Activated T-helper 2 cell treated with anti-CD3 and anti-CD28 coated beads, Interferon-gamma antibody, Interleukin-2, Interleukin-4, amounts not matched to agents 10 μg/mL and 5 μg/mL and 100 μg/mL, durations not matched to agents 14 hours and 24 hours and 36 hours (primary cell): ENCODE measurements at places on chromosomes 13 and 19.
A peak's percentile ranks its signal among the peaks of the same experiment; 100 is the strongest.

- no peaks in the 10 kb centered on the region for H3K36me3 ChIP-seq
- no peaks in the 10 kb centered on the region for H3K4me1 ChIP-seq
- no peak for DNase-seq
- no peak overlapping the region for H3K27ac ChIP-seq
- no peak overlapping the region for H3K4me3 ChIP-seq
Observed at GRCh38 chr13:93066187-93066586, 160.4 kb upstream of the GPC6 start.

DNA sequence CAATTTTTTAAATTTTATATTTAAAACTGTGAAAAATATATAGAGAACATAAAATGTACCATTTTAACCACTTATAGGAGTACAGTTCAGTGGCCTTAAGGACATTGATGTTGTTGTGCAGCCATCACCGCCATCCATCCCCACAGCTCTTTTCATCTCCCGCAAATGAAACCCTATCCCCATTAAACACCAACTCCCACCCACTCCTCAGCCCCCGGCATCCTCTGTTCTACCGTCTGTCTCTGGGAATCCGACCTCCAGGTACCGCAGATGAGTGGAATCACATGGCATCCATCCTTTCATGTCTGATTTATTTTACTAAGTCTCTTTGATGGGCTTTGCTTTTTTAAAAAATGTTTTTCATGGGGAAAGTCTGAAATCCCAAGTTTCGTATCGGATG lies 23.8 kb upstream of the SMIM17 start:
- H3K4me1 ChIP-seq, result no peaks in the 10 kb centered on the region
- H3K4me3 ChIP-seq, result no peak overlapping the region
- no peaks in the 10 kb centered on the region for H3K27me3 ChIP-seq
- peaks cover 67% of the 10 kb centered on the region for H3K36me3 ChIP-seq
- no peak for DNase-seq

DNA sequence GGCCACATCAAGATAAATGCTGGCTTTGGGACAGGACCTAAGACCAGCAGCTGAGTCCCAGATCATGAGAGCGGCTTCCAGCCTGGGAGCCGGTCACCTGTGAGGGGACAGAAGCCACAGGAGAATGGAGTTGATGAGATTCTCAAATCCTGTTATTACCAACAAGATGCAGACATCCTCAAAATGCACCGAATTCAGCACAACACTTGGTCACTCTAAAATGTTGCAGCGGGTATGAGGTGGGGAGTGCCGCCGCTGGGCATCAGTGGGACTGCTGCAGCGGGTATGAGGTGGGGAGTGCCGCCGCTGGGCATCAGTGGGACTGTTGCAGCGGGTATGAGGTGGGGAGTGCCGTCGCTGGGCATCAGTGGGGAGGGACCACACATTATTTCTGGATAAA lies 21.2 kb downstream of the RANBP3 start:
- no peak overlapping the region for H3K4me3 ChIP-seq
- H3K4me1 ChIP-seq, result peaks cover 47% of the 10 kb centered on the region
- no peaks in the 10 kb centered on the region for H3K27me3 ChIP-seq
- peaks cover 26% of the 10 kb centered on the region for H3K36me3 ChIP-seq
- H3K27ac ChIP-seq, result no peak overlapping the region
- no peak for DNase-seq

- H3K4me1 ChIP-seq, result no peaks in the 10 kb centered on the region
- H3K36me3 ChIP-seq, result no peaks in the 10 kb centered on the region
- no peak overlapping the region for H3K27ac ChIP-seq
- H3K4me3 ChIP-seq, result no peak overlapping the region
- H3K27me3 ChIP-seq, result peaks cover 13% of the 10 kb centered on the region
Observed at GRCh38 chr19:44809577-44810233, 802 bp downstream of the BCAM start.

DNA sequence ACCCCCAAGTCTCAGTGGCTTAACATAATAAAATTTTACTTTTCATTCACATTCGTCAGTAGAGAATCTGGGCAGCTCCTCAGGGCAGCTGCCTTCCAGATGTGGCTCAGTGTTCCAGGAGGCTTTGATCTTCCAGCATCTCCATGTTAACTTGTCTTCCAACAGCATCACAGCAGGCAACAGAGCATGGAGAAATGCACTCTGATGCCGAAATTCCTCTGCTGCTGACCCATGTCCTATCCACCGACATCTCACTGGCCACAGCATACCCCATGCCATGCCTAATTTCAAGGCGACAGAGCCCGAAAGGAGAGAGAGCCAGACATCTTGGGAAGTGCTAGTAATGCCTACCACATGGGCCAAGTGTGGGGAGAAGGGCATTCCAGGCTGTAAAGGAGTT lies 64.9 kb upstream of the MEDAG start:
- no peak for DNase-seq
- no peak overlapping the region for H3K4me3 ChIP-seq
- H3K36me3 ChIP-seq, result no peaks in the 10 kb centered on the region
- peaks cover 5% of the 10 kb centered on the region for H3K4me1 ChIP-seq
- H3K27ac ChIP-seq, result no peak overlapping the region
- no peaks in the 10 kb centered on the region for H3K27me3 ChIP-seq

GRCh38 chr13:98681049-98681448 lies 71.4 kb downstream of the SLC15A1 start:
- DNase-seq, result no peak
- no peak overlapping the region for H3K4me3 ChIP-seq
- peaks cover 7% of the 10 kb centered on the region for H3K27me3 ChIP-seq
- H3K36me3 ChIP-seq, result no peaks in the 10 kb centered on the region
- H3K27ac ChIP-seq, result no peak overlapping the region

DNA sequence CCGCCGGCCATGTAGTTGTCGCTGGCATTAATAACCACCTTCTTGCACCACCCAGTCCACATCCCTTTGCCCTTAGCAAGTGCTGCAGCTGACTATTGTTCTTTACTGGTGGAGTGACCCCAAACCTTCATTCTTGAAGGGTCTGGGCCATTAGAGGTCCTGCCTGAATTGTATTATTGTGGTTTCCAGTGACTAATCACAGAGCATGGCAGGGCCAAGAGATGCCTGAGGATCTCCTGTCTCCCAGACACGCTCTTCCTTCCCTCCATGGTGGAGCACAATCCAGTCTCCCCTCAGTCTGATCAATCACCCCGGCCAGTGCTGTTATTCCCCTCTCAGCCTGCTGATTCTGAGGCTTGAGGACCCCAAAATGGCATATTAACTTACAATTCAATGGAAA lies 39.0 kb downstream of the C1QTNF9 start:
- H3K36me3 ChIP-seq, result no peaks in the 10 kb centered on the region
- no peak overlapping the region for H3K4me3 ChIP-seq
- no peak for DNase-seq
- no peaks in the 10 kb centered on the region for H3K4me1 ChIP-seq
- peaks cover 12% of the 10 kb centered on the region for H3K27me3 ChIP-seq
- no peak overlapping the region for H3K27ac ChIP-seq

GRCh38 chr13:43303033-43303729 lies 279.8 kb downstream of the DNAJC15 start:
- peaks cover 33% of the 10 kb centered on the region for H3K27me3 ChIP-seq
- H3K36me3 ChIP-seq, result no peaks in the 10 kb centered on the region
- no peaks in the 10 kb centered on the region for H3K4me1 ChIP-seq
- no peak overlapping the region for H3K4me3 ChIP-seq

DNA sequence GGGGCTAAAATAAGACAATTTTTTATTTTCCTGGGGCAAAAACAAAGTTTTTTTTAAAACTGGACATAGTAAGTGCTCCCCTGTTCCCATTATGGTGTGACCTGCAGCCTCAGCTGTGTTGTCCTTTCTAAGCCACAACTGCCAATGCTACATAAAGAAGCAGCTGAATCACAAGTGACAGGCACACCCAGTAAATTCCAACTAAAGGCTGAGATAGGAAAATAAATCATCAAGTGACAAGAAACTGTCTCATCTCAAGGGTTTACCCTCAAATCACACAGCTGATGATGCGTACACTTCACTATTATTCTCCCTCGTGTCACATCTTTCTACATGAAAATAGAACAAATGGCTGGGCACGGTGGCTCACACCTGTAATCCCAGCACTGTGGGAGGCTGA lies 28.7 kb downstream of the STK24 start:
- no peaks in the 10 kb centered on the region for H3K27me3 ChIP-seq
- H3K4me1 ChIP-seq, result peaks cover 58% of the 10 kb centered on the region
- H3K4me3 ChIP-seq, result no peak overlapping the region

- H3K4me3 ChIP-seq, result no peak overlapping the region
- H3K36me3 ChIP-seq, result no peaks in the 10 kb centered on the region
- H3K4me1 ChIP-seq, result peaks cover 8% of the 10 kb centered on the region
Observed at GRCh38 chr13:94175076-94175475, 304.4 kb downstream of the DCT start.

DNA sequence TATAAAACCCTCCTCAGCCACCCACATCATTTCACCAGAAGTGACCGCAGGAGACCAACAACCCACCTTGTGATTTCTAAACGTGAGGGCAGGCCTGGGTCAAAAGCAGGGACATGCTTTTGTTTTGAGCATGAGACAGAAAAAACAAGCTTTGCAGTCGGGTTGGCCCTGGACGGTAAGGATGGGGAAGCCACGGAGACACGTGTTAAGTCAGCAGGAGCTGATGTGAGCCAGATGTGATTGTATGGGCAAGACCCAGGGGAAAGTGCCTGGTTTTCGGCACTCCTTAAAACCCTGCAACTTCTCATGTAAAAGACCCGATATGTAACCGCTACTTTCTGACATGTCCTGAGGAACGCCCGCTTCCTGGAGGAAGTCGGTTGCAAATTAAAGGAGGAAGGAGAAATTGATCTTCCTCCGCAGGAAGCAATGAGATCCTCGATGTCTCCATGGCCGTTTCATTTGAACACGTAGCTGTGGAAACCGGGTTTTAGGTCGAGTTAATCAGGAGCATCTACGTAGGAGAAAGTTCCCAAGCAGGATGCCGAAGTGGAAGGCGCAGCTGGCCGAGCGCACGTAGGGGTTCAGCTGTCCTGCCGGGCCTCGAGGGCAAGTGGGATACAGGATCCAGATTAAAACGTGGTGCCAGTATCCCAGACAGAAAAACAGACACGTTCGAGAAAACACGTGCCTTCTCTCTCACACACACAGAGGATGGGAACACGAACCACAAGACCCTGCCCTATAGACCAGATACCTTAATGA lies 40.5 kb upstream of the POMP start:
- H3K27ac ChIP-seq, result no peak overlapping the region
- H3K36me3 ChIP-seq, result no peaks in the 10 kb centered on the region
- peaks cover 5% of the 10 kb centered on the region for H3K4me1 ChIP-seq
- DNase-seq, result no peak

GRCh38 chr13:84640691-84641090 lies 758.4 kb upstream of the SLITRK1 start:
- no peak overlapping the region for H3K4me3 ChIP-seq
- no peaks in the 10 kb centered on the region for H3K36me3 ChIP-seq
- no peak for DNase-seq
- no peaks in the 10 kb centered on the region for H3K27me3 ChIP-seq

GRCh38 chr19:35337097-35337983 lies 8.4 kb downstream of the CD22 start:
- H3K36me3 ChIP-seq, result no peaks in the 10 kb centered on the region
- no peak for DNase-seq
- H3K4me1 ChIP-seq, result peaks cover 13% of the 10 kb centered on the region
- H3K27me3 ChIP-seq, result peaks cover under 1% of the 10 kb centered on the region
- no peak overlapping the region for H3K4me3 ChIP-seq

GRCh38 chr19:44548736-44549135 lies 19.3 kb upstream of the CEACAM20 start:
- no peaks in the 10 kb centered on the region for H3K27me3 ChIP-seq
- no peak overlapping the region for H3K4me3 ChIP-seq
- no peaks in the 10 kb centered on the region for H3K4me1 ChIP-seq
- H3K36me3 ChIP-seq, result no peaks in the 10 kb centered on the region

- peaks cover 34% of the 10 kb centered on the region for H3K36me3 ChIP-seq
- no peak overlapping the region for H3K27ac ChIP-seq
- DNase-seq, result no peak
- H3K27me3 ChIP-seq, result no peaks in the 10 kb centered on the region
Observed at GRCh38 chr19:3687774-3688706, 12.2 kb downstream of the PIP5K1C start.

DNA sequence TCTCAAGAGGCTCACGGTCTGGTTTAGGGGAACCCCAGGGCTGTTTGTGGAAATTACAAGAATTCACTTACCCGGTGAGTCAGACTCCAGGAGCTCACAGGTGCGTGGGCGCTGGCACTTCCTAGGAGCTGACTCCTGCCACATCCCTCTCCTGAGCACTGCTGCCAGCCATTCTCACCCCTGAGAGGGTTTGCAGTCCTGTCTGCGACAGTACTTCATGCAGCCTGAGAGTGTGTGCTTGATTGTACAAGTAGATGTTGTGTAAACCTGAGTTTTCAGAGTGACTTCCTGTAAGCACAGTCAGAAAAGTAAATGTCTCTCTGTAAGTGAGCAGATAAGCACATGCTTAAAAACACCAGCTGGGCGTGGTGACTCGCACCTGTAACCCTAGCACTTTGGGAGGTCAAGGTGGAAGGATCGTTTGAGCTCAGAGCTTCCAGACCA lies 8.1 kb downstream of the MRPL4 start:
- no peak for DNase-seq
- no peaks in the 10 kb centered on the region for H3K27me3 ChIP-seq
- H3K27ac ChIP-seq, result peak overlapping the region; percentile 92
- peak overlapping the region; percentile 52 for H3K4me3 ChIP-seq

DNA sequence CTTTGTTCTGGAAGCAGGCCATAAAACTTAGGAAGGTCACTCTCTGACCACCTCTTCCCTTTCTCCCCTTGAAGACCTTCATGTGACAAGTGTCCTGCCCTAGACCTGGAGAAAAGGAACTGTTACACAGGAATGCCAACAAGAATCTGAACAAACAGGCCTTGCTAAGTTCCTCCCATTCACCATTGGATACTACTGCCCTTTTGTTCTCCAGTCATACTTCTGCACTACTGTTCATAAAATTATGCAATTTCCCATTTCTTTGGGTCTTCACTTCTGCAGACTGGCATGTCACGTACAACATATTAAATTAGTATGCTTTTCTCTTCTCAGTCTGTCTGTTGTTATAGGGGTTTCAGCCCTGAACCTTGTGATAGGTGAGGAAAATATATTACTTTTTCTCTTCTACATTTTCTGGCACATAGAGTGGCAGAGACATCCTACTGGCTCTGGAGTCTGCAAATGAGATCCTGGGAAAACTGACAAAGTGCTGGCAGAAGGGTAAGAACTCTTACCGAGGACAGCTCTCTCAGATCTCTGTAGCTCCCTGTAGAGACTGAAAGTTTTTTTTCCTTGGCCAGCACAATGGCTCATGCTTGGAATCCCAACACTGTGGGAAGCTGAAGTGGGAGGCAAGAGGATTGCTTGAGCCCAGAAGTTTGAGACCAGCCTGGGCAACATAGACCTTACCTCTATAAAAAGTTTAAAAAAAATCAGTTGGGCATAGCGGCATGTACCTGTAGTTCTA lies 87.6 kb upstream of the SPRY2 start:
- DNase-seq, result no peak
- H3K4me1 ChIP-seq, result no peaks in the 10 kb centered on the region
- no peak overlapping the region for H3K4me3 ChIP-seq
- H3K36me3 ChIP-seq, result no peaks in the 10 kb centered on the region
- no peak overlapping the region for H3K27ac ChIP-seq

- no peak overlapping the region for H3K27ac ChIP-seq
- peaks cover 15% of the 10 kb centered on the region for H3K36me3 ChIP-seq
- H3K4me1 ChIP-seq, result peaks cover 40% of the 10 kb centered on the region
- no peak for DNase-seq
- H3K4me3 ChIP-seq, result peak overlapping the region; percentile 70
- H3K27me3 ChIP-seq, result peaks cover 24% of the 10 kb centered on the region
Observed at GRCh38 chr19:6533000-6533328, 2.1 kb downstream of the TNFSF9 start.

- H3K36me3 ChIP-seq, result peaks cover under 1% of the 10 kb centered on the region
- DNase-seq, result peak; percentile 33
- no peaks in the 10 kb centered on the region for H3K27me3 ChIP-seq
- no peak overlapping the region for H3K4me3 ChIP-seq
- H3K4me1 ChIP-seq, result peaks cover 2% of the 10 kb centered on the region
Observed at GRCh38 chr19:48608798-48609263, 2.3 kb downstream of the SPACA4 start.
